DND-41 (cell line): ENCODE measurements at places on chromosomes 1 and 21.

- H3K36me3 ChIP-seq = no peaks in the 10 kb centered on the region
- H3K27me3 ChIP-seq = no peaks in the 10 kb centered on the region
- peak overlapping the region; percentile 46; the same call in 1 of the 2 replicates for H3K4me3 ChIP-seq
- no peak for DNase-seq
- H3K27ac ChIP-seq = no peak overlapping the region
Observed at GRCh38 chr1:232628335-232629249, 1.3 kb downstream of the SIPA1L2 start.

GRCh38 chr1:32702599-32703478, at the start of gene SYNC:
SYNC (minus strand) TSS chr1:32702770; CDS start chr1:32702660, 110 bp downstream.
- H3K27me3 ChIP-seq = no peaks in the 10 kb centered on the region
- no peaks in the 10 kb centered on the region for H3K4me1 ChIP-seq
- DNase-seq = no peak
- H3K27ac ChIP-seq = no peak within 1 kb of the TSS
- no peaks in the 10 kb centered on the region for H3K36me3 ChIP-seq
- no peak within 1 kb of the TSS for H3K4me3 ChIP-seq

- no peak overlapping the region for H3K27ac ChIP-seq
- no peak overlapping the region for H3K4me3 ChIP-seq
- DNase-seq = no peak
- H3K27me3 ChIP-seq = peaks cover 7% of the 10 kb centered on the region
- H3K4me1 ChIP-seq = no peaks in the 10 kb centered on the region
Observed at GRCh38 chr1:206001476-206001888, 1.7 kb downstream of the RAB7B start.

- no peaks in the 10 kb centered on the region for H3K27me3 ChIP-seq
- H3K4me1 ChIP-seq = no peaks in the 10 kb centered on the region
- no peak overlapping the region for H3K27ac ChIP-seq
- no peaks in the 10 kb centered on the region for H3K36me3 ChIP-seq
- H3K4me3 ChIP-seq = no peak overlapping the region
Observed at GRCh38 chr1:239976130-239976968, 115.3 kb upstream of the FMN2 start.

DNA sequence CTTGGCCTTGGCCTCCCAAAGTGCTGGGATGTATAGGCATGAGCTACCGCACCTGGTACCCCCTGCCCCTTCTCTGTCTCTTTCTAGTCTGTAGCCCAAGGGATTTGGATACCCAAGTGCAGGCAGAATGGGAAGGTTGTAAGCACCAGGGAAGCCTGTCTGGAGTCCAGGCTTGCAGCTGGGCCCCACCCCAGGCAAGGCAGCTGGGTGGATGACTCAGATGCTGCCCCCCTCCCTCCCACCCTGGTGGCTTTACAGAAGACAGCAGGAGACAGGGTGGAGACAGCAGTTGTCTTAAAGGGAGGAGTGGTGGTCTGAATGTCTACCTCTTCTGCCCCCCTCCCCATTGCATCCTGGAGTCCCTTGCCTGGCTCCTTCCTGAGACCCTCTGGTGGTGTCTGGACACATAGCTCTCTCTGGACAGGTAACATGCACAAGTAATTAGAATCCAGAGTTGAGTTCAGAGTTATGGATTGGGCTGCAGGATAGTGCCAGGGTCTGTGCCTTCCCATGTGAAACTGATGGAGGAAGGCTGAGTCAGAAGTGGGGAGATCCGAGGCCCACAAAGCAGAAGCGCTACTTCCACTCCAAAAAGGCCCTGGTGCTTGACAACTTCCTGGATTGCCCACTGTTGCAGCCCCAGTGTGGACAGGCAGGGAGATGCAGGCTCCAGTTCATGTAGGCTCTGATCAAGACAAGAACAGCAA, 5.1 kb downstream of the LMNA start:
- no peaks in the 10 kb centered on the region for H3K4me1 ChIP-seq
- no peak overlapping the region for H3K27ac ChIP-seq
- no peak overlapping the region for H3K4me3 ChIP-seq
- no peaks in the 10 kb centered on the region for H3K36me3 ChIP-seq
- DNase-seq = no peak

DNA sequence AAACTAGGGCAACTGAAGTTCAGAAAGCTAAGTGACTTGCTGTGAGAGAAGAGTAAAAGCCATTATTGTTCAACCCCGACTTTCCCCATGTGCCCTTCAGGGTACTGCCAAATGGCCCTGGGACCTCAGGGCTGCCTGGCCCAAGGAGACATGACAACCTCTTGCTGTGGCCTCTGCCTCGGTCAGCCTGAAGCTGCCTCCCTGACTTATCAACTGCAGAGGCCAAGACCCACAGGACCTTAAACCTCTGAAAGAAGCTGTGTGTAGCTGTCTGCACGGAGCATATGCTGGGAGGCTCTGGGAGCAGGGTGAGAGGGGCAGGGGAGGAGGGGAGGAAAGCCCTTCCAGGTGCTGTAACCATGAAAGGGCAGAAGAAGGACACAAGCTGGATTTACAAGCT, 35.9 kb downstream of the HMGB4 start:
- H3K4me3 ChIP-seq = no peak overlapping the region
- no peaks in the 10 kb centered on the region for H3K4me1 ChIP-seq
- DNase-seq = no peak
- no peak overlapping the region for H3K27ac ChIP-seq
